ENCODE measurements at places on chromosomes 3 and 15.

DNA sequence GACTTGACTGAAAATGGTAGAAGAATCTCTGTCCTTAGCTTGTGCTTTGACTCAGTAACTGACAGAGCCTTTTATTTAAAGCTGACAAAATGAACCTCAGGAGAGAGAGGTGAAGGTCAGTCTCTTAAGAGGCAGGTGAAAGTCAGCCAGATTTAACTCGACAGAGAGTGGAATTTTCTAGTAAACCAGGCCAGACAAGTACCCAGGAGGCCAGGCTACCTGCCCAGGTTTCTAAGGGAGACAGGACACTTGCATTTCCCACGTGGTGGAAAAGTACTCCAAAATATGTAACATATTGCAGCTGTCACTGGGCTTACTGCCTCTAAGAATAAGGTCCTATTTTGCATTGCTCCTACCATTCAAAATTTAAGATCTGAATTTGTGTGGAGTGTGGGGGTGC lies 167.9 kb downstream of the FMN1 start:
- DNase-seq, result no peak

DNA sequence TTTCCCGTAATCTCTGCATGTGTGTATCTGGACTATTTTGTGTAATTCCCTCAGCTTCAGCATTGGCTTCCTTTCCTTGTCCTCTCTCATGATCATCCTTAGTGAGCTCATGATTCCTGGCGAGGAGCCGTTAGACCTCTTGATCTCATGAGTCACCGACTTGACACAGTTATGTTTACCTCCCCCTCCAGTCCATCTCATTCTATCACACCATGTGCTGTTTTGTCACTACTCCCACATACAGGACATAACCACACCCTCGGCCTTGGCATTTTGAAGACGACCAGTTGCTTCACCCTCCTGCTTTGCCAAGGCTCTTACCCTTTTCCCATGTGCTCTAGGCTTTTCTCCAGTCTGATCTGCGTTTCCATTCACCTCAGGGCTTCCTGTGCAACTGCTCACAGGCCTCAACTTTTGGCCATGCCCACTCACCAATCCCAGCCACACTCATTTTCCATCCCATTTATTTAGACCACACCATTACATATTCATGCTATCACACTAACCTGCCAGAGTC lies 41.5 kb downstream of the CP start:
- peak; percentile 99 for DNase-seq

DNA sequence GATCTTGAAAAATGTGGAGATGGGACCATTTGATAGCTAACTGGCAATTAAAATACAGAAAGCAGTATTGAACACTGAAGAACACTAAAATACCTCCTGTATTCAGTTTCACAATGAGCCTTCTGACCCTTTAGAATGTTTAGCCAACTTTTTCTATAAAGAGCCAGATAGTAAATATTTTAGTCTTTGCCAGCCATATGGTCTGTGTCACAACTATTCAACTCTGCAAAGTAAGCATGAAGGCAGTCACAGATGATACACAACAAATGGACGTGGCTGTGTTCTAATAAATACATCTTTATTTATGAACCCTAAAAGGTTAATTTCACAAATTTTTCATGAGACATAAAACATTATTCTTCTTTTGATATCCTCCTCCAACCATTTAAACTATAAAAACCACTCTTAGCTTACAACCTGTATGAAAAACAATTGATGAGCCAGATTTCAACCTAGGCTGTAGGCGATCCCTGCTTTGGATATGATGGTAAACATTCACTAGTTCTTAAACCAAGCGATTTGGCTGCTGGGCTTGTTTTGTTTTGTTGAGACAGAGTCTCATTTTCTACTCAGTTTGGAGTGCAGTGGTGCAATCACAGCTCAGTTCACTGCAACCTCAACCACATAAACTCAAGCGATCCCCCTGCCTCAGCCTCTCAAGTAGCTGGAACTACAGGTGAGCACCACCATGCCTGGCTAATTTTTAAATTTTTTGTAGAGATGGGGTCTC lies 13.6 kb upstream of the CSPG5 start:
- DNase-seq, result no peak

DNA sequence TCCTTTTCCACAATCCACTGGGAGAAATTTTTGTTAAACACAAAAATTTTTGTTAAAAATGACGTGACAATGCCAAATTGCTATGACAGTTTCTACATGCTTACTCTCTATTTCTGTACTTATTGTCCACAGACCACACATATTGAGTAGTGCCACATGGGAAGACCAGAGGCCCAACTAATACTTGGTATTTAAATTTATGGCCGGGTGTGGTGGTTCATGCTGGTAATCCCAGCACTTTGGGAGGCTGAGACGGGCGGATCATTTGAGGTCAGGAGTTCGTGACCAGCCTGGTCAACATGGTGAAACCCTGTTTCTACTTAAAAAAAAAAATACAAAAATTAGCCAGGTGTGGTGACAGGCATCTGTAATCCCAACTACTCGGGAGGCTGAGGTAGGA lies 20.3 kb downstream of the ZBTB11 start:
- no peak for DNase-seq

GRCh38 chr15:69032703-69033373 lies 18.3 kb downstream of the NOX5 start:
- DNase-seq, result no peak

DNA sequence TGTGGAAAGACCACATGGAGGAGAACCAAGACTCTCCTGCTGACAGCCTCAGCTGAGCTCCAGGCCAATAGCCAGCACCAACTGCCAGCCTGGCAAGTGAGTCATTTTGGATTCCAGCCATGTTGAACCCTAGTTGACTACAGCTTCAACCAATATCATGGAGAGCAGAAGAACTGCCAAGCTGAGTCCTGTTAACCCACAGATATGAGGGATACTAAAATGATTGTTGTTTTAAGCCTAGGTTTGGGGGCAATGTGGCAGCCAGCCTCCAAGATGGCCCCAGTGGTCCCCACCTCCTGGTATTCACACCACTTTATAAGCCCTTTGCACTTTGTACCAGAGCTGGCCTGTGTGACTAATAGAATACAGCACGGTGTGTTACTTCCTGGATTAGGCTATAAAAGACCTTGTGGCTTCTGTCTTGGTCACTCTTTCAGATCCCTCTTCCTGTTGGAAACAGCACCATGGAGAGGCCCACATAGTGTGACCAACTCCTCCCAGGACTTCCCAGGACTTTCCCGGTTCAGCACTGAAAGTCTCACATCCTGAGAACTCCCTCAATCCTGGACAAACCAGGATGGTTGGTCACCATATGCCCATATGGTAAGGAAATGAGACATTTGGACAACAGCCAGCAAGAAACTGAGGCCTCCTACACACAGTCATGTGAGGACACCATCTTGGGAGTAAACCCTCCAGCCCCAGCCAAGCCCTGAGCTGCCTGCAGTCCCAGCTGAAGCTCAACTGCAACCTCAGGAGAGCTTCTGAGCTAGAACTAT lies 32.4 kb upstream of the CDV3 start:
- DNase-seq, result peak; percentile 94

GRCh38 chr3:182843478-182843877 lies 50.2 kb downstream of the ATP11B start:
- no peak for DNase-seq

DNA sequence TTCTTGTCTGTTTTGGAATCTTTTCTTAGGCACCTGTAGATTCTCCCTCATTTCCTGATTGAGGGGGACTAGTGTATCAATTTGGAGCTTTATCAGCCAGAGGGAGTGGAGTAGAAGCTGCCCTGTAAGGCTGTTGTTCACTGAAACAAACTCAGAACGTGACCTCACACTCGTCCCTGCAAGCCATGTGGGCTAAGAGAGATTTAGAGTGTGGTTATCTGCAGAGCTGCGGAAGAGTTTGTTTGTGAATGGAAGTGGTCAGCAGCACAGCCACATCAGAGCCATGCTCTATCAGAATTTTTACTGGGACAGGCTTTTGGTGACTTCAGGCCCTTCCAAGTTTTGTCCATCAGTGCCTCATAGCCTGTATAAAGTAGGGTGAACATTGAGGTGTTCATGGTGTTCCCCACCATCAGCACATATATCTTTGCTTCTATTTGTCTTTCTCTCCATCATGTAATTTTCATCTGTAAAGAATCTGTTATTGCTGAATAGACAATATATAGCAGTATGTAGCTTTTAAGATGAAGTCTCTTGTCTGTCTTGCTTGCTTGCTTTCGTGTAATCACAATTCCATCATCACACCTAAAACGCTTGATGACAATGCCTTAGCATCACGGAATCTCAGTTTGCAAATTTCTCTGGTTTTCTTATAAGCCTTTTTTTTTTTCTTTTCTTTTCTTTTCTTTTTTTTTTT lies 37.0 kb downstream of the LARS2 start:
- DNase-seq, result no peak

DNA sequence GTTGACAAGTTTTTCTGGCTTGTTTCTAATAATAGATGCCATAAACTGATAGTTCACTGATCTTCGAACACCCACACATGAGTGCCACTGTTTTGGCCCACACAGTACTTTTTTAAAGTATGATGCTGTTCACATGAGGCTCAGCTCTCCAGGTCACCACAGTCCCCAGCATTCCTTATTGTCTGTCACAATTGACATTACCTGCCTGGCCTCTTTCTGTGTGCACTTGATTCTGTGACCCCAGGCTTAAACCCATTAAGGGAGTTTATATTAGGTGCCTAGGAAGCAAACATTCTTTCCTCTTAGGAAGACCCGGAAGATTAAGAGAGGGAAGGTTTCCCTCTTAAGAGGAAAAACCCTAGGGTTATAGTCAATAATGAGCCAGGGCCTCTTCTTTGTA lies 24.2 kb upstream of the LRRFIP2 start:
- no peak for DNase-seq

- no peak for DNase-seq
Measured at GRCh38 chr15:64753480-64754185, 21.8 kb downstream of the RBPMS2 start.

DNA sequence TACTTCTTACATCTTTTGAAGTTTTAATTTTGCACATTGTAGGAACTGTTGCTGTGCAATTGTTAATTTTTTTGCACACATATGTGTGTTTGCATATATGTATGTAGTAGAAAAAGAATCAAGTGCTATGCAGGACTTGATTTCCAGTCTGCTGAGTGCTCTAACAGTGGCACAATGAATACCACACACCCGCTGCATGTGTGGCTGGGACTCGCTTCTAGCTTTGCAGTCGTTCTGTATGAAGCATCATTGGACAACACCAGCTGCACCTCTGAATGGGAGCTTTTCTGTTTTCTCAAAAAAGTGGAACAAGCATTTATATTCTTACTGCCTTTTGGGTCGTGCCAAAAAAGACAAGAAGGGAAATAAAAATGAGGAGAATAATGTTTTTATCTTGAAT lies 564.7 kb downstream of the FOXP1 start:
- no peak for DNase-seq

DNA sequence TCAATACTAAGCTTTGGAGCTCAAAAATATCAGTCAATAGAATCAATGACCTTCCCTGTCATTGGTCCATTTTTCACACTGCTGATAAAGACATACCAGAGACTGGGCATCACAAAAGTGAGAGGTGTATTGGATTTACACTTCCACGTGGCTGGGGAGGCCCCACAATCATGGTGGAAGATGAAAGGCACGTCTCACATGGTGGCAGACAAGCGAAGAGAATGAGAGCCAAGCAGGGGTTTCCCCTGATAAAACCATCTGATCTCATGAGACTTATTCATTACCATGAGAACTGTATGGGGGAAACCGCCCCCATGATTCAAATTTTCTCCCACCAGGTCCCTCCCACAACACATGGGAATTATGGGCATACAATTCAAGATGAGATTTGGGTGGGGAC lies 81.9 kb downstream of the ANXA2 start:
- no peak for DNase-seq

GRCh38 chr15:41105348-41106334 lies 10.4 kb downstream of the INO80 start:
- no peak for DNase-seq

- DNase-seq, result no peak
Measured at GRCh38 chr15:35229085-35229484, 144.0 kb upstream of the NANOGP8 start.

All from A172 (cell line).